ENCODE measurements at places on chromosomes 11 and 22.

GRCh38 chr11:121485216-121485615 is 32.4 kb upstream of the SORL1-AS1 start:
- no peak for DNase-seq

DNA sequence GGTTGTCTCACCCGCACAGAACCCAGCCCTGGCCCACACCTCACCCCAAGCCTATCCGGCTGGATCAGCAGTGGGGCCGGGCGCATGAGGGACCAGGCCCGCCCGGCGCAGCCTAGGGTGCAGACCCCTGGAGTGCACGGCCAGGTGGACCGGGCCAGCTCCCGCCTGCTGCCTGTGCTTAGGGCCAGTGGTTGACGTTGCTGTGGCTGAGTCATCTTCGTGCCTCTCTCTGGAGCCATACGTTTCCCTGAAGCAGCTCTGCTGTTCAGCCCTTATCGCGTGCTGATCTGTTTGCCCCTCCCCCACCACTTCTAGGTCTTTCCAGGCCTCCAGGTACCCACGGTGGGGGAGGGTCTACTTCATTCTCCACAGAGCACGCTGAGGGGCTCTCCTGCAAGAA is 39.5 kb downstream of the CDKN1C start:
- no peak for DNase-seq

- no peak for DNase-seq
These were observed 4.7 kb upstream of the KDELR3 start for GRCh38 chr22:38462960-38463784.

DNA sequence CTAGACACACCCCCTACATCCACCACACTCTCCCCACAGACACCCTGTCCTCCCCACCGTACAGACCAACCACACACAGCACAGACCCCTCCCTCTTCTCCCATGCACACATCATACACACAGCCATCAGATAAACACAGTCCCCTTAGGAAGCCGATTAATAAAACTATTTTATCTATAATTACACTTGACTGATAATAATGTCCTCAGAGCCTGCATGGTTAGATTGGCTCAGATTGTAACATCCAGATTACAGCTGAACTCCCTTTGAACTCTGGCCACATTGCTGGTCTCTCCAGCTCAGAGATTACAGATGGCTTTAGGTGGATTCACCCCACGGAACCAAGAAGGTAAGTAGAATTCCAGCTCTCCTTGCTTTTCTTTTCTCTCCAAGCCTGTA is 9.5 kb upstream of the ELF5 start:
- DNase-seq: no peak

DNA sequence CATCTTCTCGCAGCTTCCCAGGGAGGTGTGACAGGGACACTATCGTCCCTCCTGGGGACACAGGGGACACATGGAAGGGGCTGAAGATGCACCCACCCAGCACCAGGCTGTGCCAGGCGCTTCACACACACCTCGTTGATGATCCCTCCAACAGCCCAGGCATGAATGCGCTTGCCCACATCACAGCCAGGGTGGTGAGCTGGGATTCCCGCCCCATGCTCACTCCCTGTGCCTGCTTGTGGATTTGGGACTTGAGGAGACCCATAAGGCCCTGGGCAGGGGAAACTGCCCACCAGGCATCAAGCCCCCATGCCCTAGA is 57.8 kb downstream of the OTOG start:
- no peak for DNase-seq

DNA sequence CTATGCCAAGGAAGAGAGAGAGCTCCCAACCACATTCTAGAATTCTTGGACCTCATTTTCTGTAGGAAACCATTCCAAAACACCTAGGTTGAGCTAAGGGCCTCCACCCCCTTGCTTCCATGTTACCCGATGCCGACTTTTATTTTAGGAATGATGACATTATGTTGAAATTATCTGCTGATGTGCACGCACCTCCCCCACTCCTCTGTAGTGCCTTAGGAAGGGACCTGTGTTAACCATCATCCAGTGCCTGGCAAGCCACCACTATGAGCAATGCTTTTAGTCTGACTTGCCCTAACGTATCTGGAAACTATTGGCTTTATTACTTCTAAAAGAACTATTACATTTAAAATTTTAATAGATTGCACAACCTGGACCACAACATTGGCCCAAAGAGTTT is 42.1 kb downstream of the NCAPD3 start:
- DNase-seq: no peak

DNA sequence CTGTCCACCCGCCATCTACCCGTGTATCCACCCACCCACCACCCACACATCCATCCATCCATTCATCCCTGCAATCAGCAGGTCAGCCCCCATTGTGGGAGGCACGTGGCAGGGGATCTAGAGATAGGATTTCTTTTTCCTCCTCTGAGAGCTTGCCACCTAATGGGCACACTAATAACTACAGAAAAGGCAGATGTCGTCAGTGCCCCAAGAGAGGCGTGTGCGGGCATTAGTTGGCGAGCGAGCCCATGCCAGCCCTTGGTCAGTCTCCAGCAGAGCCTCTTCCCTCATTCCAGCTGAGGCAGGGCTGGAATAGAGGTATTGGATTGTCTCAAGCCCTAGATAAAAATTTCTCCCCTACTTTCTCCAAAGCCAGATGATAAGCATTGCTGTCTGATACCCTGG is 9.7 kb downstream of the USP2 start:
- DNase-seq: no peak

- no peak for DNase-seq
These were observed 75.5 kb upstream of the CD44 start for GRCh38 chr11:35063488-35063931.

- peak; percentile 55 for DNase-seq
These were observed 27.7 kb downstream of the SLC36A4 start for GRCh38 chr11:93169950-93170561.

DNA sequence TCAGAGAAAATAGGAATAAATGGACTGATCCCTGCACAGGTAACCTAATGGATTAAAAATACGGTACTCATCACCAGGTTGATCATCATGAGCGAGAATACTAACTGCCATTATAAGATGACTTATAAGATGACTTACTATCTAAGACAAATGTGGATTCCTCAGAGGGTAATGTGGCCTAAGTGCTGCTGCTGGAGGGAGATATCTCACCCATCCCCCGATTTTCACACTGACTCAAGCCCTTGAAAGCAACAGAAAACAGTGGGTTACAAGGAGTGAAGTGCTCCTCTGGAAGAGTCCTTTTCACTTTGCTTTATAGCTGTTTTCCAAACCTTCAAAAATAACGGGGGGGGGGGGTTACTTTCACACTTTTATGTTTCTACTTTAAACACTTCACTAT is 920 bp downstream of the TMEM218 start:
- DNase-seq: no peak

- DNase-seq: no peak
These were observed 148.9 kb downstream of the TBC1D22A start for GRCh38 chr22:46911346-46911745.

DNA sequence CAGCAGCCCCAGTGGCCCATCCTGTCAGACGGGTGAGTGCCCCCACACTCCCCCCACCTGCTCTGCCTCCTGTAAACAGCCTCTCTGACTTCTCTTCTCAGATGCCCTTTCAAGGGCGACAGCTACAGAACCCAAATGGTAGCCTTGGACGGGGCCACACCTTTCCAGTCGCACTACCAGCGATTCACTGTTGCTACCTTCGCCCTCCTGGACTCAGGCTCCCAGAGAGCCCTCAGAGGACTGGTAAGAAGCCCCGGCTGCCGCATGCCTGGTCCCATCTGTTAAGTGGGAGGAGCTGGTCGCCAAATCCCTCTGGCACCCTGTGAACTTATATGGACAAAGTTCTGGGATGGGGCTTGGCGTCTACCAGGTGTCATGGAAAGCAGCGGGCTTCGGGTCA is 6.2 kb downstream of the ZP1 start:
- DNase-seq: no peak

- no peak for DNase-seq
These were observed 313.4 kb upstream of the SORL1-AS1 start for GRCh38 chr11:121766166-121766565.

DNA sequence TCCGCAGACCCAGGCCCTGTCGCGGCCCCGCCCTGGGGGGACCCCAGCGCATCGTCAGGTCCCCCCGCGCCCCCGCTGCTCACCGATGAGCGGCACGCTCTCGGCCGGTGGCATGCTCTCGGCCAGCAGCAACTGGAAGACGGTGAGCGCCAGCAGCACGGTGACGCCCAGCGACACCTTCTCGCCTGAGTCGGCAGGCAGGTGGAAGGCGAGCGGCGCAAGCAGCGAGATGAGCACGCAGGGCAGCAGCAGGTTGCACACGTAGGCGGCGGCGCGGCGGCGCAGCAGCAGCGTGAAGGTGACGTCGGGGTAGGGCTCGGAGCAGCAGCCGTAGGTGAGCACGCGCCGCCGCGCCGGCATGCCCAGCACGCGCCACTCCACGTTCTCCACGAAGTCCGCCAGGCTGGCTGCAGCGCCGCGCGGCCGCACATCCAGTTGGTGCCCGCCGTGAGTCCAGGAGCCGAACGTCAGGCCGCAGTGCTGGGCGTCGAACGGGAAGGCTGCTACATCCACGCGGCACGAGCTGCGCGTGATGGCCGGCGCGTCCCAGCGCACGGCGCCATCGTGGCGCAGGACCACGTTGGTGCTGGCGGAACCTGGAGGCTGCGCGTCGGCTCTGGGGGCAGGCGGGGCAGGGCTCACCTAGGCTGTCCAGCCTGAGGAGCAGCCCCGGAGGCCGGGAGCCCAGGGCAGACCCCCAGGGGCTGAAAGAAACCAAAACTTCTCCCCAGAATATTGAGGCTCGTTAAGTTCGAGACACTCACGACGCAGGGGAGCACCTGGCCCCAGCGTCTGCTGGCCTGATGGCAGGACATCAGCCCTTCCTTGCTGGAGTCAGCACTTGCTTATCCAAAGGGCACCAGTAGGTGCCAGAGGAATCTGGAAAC is 3.8 kb downstream of the CHRNA10 start:
- DNase-seq: no peak

- no peak for DNase-seq
These were observed 128.6 kb downstream of the WNT11 start for GRCh38 chr11:76077575-76078150.

DNA sequence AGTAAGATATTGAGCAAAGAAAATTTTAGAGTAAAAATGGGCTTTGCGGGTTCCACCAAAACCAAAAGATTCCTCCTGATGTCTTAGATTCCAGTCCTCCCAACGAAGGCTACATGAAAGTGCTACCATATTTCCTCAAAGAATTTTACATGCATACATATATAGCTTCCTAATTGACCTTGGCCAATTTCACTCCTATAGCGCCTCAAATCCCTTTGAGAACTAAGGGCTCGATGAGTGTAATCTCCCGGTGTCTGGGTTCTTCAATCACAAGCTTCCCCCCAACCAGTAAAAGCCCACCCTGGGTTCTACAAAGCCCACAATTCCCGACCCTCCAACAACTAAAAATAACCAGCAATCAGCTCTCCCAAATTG is 1.2 kb downstream of the SIK3 start:
- no peak for DNase-seq

DNA sequence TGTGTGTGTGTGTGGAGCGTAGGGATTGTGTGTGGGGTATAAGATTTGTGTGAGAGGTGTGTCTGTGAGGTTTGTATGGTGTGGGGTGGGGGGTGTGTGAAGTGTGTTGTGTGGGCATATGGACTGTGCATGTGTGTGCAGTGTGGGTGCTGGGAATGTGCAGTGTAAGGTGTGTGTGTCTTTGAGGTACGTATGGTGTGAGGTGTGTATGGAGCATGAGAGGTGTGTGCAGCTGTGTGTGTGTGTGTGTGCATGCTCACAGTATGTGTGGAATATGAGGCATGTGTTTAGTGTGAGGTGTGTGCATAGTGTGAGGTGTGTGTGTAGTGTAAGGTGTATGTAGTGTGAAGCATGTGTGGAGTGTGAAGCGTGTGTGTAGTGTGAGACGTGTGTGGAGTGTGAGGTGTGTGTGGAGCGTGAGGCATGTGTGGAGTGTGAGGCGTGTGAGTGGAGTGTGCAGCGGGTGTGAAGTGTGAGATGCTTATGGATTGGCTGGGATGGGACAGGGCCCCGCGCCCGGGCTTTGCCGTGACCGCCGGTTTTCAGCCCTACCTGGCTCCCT is 1.7 kb upstream of the TMPRSS6 start:
- no peak for DNase-seq

DNA sequence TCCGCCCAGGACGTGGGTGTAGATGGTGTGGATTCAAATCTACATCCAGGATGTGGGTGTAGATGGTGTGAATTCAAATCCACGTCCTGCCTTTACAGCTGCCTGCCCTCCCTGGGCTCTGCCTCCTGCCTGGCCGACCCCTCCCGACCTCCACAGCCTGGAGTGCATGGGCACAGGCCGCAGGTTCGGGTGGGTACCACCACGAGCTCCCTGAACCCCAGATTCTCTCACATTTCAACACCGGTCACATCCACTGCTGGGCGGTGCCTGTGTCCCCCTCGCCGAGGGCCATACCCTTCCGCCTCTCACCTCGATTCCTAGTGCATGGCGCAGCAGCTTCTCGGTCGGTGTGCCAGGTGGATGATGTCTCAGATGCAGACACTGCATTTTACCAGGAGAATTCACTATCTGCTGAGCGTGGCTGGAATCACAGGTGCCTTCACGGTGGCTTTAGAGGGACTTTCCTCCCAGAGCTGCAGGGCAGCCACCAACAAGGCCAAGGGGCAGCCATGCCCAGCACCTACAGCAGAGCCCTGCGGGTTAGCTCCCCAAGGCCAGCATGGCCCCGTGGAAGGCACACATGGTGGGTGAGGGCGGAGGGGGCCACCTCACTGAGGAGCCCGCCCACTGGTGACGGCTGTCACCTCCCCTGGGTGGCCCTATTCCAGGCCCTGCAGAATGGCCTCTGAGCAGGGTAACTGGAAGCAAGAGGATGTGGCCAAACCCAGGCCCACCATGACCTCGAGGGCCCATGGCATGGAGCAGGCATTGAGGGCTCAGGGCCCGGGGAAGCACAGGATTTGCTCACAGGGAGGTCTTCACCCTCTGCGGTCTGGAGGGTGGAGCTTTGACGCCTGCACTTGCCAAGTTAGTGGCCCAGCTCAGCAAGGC is 638.5 kb downstream of the TBC1D22A start:
- DNase-seq: no peak

- no peak for DNase-seq
These were observed 163.3 kb downstream of the CASP12 start for GRCh38 chr11:104734998-104735397.

GRCh38 chr11:64134963-64135362 is 30.9 kb downstream of the MACROD1 start:
- no peak for DNase-seq

GRCh38 chr11:45185228-45185729 is 38.8 kb downstream of the PRDM11 start:
- no peak for DNase-seq

- no peak for DNase-seq
These were observed at the start of gene CD3D for GRCh38 chr11:118342503-118343161. TSS of gene CD3D (minus strand) at chr11:118342705. CDS start at chr11:118342607, 98 bp downstream.

DNA sequence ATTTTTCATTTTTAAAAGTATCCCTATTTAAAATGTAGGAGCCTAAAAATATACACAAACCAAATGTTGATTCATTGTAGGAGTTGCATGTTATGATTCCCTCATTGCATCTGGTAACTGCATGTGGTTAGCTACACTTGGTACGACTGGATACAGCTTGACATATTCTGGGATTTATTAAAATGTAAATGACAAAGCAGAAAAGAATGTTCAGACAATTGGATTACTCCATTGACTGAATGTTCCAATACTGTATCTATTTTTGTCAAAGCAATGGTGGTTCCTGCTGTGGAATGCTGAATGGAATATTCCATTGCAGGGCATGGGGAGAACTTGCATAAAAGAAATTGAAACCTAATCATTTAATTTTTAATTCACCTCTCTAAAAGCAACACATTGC is 30.8 kb downstream of the BLID start:
- DNase-seq: peak; percentile 75

- no peak for DNase-seq
These were observed 38.3 kb downstream of the EHF start for GRCh38 chr11:34659096-34659733.

- no peak for DNase-seq
These were observed 1.6 kb downstream of the NFAM1 start for GRCh38 chr22:42430528-42431125.

GRCh38 chr11:117923275-117923674 is 5.9 kb downstream of the TMPRSS13 start:
- no peak for DNase-seq

Measured in spinal cord (tissue), 10 donors.